ENCODE measurements at places on chromosomes 7 and 10.

DNA sequence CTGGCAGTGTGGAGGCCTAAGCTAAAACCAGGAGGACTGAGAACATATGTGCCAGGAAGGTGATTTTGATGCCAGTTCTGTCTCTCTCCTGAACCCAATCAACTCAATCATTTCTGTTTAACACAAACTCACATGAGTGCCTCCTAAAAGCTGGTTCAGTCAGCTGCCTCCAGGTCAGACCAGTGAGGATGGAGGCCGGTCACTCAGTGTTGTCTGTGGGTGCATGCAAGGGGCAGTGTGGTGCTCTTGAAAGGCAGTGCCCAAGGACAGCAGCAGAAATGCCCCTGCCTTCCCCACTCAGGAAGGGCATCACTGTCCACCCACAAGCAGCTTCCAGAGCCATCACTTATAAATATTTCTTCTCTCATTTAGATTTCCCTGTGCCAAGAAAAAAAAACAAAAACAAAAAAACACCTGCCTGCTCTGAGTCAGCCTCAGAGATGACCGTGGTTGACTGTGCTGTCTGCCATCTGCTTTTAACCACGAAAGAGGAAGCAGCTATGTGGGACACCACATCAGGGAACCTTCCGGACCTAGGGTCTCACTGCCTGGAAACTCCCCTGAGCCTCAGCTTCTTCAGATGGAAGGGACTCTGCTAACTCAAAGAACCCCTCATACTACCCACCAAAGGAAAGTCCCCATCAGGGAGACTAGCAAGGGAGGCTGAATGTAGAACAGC is 39.1 kb downstream of the VOPP1 start:
- no peak for DNase-seq

GRCh38 chr7:44067064-44067951 is 1.9 kb upstream of the PGAM2 start:
- no peak for DNase-seq

DNA sequence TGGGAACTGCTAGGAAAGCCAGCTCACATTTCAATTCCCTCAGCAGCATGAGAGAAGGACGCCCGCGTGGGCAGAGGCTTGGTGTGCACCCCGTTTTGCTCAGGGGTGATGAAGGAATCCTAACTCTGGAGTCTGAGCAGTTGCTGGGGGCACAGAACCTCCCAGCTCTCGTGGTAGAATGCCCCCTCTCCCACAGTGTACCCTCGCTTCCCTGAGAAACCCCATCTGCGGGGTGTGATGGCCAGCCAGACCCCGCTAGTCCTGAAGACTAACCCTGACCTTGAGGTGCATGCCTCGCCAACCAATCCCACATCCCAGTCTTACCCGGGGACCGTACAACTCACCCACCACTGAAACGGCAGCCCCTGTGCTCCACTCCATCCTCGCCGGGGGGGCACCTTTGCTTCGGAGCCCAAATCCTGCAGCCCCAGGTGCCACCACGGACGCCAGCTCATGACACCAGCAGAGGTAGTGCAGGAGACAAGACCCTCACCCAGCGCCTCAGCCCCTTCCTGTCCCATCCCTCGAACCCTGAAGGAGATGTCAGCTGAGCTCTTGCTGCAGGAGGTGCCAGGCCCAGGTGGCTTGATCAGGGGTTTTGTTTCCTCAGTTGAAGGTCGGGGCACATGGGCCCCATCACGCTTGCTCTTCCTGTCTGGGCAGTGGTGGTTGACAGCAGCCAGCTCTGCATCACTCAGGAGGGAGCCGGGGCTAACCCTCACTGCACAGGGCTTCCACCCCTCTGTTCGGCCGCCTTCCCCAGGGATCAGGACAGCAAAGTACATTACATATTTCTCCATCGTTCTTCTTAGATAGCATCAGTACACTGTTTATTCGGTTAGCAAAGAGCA is 236.5 kb downstream of the MGMT start:
- DNase-seq, result no peak

DNA sequence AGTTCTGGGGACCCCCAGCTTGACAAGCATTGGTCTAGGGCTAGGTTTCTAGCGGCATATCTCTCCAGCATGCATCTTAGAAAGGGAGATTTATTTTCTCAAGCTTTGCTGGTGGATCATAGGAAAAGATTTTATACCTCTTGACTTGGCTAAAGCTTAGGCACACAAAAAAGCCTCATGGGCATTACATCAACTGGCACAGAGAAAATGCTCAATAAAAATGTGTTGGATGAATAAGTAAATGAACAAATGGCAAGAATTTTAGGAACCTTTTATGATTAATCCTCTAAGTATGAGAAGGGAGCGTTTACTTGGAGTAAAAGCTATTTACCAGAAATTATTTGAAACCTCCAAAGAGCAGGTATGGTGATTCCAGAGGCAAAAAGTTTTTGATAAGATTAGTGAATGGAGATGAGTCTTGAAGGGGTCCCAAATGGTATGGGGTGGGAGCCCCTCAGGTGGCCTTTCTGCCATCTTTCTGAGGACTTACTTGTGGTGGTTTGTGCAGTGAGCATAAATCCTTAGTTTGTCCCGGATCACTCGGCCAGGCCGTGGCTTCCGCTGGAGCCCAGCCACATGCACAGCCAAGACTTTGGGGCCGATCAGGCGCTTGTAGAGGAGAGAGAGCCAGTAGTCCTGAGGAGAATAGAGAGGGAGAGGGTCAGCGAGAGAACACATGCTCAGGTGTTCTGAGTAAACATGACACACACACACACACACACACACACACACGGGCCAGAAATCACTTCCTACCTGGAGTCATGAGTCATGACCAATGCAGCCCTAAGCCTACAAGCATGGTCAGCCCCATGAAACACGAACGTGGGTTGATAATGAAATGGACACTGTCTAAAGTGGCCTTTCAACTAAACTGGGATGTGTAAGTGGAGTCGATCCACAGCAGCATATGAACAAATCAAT is 43.1 kb upstream of the HPS1 start:
- no peak for DNase-seq

GRCh38 chr7:96416599-96416998 is 94.7 kb upstream of the SLC25A13 start:
- DNase-seq, result no peak

DNA sequence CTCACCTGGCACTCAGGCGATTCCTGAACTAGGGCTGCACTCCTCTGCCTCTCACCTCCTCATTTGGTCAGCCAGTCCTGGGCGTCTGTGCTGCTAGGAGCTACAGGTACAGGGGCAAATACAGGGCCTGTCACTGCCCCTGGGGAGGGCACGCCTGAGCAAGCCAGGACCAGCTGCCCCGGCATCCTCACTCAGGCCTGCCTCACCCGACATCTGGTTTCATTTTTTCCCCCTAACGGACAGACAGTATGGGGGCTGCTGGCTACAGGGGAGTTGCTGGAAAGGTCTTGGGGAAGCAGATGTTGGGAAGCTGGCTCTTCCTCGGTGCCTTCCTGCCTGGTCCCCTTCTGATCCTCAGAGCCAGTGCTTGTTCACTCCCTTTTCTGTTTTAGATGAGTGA is 77.3 kb upstream of the PPIF start:
- DNase-seq, result no peak

DNA sequence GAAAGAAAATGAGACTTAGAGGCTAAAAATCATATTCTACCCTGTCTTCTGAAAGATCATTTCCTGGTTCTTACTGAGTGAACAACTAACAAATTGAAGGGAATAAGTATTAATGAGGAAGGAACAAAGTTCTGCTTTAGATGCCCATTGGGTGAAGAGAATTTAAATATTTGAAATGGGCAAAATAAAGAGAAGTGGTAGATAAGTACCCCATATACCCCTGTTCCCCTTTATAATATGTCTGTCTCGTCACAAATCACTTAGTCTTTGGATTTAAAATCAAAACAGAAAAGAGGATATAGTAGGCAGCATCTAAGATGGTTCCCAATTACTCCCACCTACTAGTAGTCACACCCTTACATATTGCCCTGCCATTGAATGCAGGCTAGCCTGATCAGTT is 13.2 kb downstream of the TES start:
- DNase-seq, result no peak
